ENCODE measurements at places on chromosomes 1 and 21.
A peak's percentile ranks its signal among the peaks of the same experiment; 100 is the strongest.

DNA sequence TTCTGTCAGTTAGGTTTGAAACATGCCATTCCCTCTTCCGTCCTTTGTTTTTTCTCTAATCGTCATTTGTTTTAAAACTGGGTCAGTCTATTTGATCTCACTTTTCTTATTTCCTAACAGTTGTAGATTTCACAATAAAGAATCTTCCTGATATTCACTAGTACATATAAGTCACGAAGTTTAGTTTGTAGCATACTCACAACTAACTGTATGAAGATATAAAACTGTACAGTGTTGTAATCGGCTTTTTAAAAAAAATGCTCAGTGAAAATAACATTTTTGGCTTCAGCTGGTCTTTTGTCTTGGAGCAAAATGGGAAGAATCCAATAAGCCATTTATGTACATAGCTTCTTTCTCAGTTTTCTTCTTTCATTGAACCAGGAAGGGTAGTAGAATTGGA lies 78.3 kb downstream of the NCAM2 start:
- no peak for DNase-seq

- peak; percentile 89 for DNase-seq
Measured at GRCh38 chr1:228463559-228464455, 23.4 kb upstream of the RNF187 start.

GRCh38 chr1:59317780-59318179 lies 20.9 kb downstream of the FGGY start:
- DNase-seq = no peak

DNA sequence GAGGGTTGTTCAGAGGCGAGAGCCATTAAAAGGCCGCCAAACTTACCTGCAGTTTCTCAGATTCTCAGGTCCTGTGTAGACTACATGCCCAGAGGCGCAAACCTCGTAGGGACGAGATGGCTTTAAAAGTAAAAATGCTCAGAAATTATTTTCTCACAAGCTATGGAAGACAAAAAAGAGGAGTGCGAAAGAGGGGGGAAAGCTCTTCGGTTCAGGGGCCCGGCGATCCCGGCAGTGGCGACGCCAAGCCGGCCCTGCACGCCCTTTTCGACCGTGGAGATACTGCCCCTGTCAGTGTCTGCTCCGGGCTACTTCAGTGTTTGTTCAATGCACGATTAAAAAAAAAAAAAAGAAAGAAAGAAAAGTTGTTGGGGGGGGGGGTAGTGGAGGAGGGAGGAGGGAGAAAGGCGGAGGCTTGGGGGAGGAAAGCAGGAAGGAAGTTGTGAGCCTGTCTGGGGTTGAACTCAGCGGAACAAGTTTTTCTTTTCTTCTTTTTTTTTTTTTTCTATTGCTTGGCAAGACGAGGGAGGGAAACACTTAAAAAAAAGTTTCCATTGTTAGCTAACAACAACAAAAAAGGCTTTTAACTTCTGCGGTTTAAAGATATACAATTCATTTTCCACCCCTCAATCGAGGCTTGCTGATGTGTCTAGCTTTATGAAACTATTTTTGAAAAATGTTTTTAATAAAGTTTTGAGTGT lies at the start of gene ITPKB:
Gene ITPKB, minus strand, starts transcription at position 288 of the 701 bp plus-strand sequence. CDS start 1,824 bp downstream, outside the sequence.
- peak; percentile 70 for DNase-seq

- no peak for DNase-seq
Measured at GRCh38 chr1:63112155-63112900, 210.0 kb upstream of the FOXD3 start.

- no peak for DNase-seq
Measured at GRCh38 chr1:214777364-214777763, 174.4 kb downstream of the CENPF start.

GRCh38 chr1:94892604-94893254 lies 34.2 kb downstream of the CNN3 start:
- DNase-seq = no peak

- no peak for DNase-seq
Measured at GRCh38 chr1:70041317-70042045, 163.9 kb downstream of the LRRC40 start.

GRCh38 chr1:177170756-177171535 lies at the start of gene BRINP2:
TSS of gene BRINP2 (plus strand) at chr1:177170958. CDS start at chr1:177229877, 58,919 bp downstream.
- no peak for DNase-seq

DNA sequence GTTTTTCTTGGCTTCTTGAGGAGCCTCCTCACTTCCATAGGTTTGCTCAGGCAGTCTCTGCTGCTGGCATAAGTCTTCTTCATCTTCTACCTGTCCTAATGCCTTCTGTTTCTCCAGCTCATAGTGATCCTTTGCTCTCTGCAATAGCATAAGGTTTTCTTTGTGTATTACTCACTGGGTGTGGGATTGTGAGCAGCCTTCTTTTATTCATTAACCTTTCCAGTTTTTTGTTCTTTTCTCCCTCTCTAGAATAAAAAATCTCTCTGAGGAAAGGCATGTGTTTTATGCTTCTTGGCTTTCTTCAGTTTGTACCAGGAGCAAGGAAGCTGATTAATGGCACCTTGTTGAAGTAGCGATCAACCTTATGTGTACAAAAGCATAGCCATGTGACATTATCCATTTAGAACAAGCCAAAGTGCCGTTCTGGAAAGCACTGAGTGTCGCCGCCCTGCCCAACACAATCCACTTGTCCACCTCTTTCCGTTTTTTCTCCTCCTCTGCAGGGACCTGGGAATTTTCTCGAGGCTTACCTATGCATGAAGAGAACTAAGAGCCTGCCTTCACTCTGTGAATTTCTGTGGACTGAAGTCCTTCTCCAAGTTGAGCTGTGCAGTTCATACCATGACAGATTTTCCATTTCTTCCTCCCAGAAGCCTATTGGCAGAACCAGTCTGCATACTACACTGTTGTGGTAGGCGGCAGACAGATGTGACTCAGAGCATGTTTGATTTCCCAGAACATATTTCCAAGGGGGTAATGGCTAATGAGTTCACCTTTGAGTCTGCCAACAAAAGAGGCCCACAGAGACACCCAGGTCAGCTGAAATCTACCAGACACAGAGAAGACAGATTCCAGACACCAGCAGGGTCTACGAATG lies 39.0 kb downstream of the DPT start:
- no peak for DNase-seq

DNA sequence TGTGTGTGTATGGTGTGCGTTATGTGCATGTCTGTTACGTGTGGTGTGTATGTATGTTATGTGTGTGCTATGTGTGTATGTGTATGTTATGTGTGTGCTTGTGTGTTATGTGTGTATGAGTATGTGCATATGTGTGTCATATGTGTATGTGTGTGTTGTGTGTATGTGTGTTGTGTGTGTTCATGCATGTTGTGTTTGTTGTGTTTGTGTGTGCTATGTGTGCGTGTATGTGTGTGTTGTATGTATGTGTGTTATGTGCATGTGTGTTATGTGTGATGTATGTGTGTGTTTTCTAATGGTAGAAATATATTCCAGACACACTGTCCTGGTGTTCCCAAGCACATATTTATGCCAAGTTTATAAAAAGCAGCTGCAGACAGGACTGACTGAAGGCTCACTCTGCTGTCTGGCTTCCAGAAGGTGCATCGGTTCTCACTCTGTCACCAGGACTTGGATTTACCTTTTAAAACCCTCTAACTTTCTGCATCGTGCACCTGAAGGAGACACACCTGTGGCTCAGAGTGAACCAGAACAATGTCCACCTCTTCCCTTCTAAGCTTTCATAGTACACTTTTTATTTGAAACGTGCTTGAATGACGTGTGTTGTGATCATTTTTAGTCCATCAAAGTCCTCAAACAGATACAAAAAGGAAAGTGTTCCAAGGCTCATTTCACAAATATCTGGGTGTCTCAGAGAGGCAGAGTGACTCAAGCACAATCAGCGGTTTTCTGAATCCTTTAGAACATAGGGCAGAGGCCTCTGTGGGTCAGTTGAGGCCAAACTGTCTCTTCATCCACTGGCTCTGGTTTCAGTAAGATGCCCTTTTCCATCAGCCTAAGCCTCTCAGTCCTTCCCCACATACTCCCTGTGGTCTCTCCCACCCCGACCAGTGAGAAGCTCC lies 49.9 kb downstream of the TOMM20 start:
- DNase-seq = no peak

- no peak for DNase-seq
Measured at GRCh38 chr1:68758666-68759209, 261.9 kb upstream of the DEPDC1 start.

GRCh38 chr1:32715901-32716311 lies 13.3 kb upstream of the SYNC start:
- no peak for DNase-seq

GRCh38 chr21:38831526-38832467 lies 26.1 kb downstream of the ETS2 start:
- peak; percentile 35 for DNase-seq

DNA sequence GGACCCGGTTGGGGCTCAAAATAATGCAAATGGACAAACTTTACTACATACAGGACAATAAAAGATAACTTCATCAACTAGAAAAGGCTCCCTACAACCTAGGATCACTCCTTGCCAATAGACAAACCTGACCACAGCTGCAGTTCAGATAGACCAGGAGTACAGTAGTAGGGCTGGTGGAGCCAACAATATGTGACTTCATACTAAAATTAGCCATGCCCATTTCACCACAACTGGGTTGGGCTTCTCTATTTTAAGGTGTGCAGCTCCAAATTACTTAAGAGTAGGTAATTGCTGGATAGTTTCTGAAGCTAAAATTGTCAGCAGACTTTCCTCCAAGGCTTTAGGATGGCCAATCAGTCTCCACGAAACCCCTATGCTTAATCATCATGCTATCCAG lies 3.9 kb downstream of the DENND1B start:
- DNase-seq = no peak

- no peak for DNase-seq
Measured at GRCh38 chr21:15138490-15138889, 73.7 kb upstream of the NRIP1 start.

- no peak for DNase-seq
Measured at GRCh38 chr21:37245151-37245550, 22.0 kb downstream of the VPS26C start.

DNA sequence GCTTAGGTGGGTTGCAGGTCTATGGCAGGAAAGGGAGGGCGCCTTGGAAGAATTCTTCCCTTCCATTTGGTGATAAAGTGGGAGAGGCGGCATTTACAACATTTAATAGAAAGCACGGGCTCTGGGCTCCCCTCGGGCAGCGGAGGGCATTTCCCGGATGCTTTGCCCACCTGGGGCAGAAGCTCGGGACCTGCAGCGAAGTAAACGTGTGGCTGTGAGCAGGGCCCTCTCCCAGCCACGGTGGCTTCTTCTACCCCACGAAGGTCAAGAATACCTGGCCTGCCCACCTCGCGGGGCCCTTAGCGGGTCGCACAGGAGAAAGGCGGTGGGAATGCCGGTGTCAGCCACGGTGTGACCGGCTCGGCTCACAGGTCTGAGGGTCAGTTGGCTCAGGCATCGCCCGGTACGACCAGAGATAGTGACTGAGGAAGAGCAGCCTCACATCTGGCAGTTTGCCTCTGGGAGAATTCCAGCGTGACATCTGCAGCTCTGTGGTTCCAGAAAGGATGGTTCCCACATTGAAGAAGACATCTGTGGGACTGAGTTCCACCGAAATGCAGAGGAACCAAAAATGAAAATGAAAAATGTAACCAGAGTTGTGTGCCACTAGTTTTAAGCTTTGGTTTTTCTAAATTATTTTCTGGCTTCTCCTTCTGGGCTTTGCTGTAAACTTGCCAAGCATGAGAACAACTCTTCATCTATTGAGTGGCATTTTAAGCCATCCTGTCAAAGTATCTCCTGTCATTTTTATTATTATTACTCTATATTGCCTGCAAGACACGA lies 720 bp upstream of the F3 start:
- no peak for DNase-seq

DNA sequence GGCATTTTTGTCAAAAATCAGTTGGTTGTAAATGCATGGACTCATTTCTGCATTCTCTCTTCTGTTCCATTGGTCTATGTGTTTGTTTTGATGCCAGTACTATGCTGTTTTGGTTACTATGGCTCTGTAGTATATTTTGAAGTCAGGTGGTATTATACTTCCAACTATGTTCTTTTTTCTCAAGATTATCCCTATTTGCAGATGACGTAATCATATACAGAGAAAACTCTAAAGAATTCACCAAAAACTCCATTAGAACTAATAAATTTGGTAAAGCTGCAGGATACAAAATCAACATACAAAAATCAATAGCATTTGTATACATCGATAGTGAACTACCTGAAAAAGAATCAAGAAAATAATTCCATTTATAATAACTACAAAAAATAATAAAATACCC lies 253.1 kb upstream of the NEGR1 start:
- no peak for DNase-seq

- no peak for DNase-seq
Measured at GRCh38 chr1:226763905-226764264, 24.8 kb upstream of the ITPKB start.

- no peak for DNase-seq
Measured at GRCh38 chr1:183646776-183647175, 6.3 kb downstream of the APOBEC4 start.

DNA sequence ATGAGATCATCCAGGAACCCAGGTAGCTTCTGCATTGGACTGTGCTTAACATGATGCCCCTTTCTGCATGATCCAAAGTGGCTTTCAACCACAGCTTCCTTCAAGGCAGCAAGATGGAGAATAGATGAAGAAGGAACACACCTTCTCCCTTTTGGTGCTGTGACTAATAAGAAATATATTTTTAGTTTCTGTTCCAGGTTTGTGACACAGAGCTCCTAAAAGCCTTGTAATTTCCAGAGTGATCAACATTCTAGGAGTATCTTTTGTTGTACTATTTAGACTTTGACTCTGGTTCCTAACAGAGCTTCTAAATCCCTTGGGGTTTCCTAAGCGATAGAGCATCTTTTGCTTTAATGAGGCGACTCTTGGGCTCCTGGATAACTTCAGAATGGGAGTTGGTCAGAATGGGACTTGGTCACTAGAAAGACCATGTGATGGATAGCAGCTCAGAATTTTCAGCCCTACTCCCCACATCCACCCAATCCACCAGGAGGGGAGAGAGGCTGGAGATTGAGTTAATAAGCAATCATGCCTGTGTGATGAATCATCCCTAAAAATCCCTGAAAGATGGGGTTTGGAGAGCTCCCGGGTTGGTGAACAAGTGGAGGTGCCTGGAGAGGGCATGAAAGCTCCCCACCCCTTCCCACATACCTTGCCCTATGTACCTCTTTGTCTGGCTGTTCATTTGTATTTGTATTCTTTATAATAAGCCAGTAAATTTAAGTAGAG lies 134.8 kb downstream of the FGGY start:
- DNase-seq = no peak
